ENCODE measurements at places on chromosomes 2 and 18.

- DNase-seq: no peak
These were observed 115.3 kb upstream of the RBBP8 start for GRCh38 chr18:22817844-22818243.

DNA sequence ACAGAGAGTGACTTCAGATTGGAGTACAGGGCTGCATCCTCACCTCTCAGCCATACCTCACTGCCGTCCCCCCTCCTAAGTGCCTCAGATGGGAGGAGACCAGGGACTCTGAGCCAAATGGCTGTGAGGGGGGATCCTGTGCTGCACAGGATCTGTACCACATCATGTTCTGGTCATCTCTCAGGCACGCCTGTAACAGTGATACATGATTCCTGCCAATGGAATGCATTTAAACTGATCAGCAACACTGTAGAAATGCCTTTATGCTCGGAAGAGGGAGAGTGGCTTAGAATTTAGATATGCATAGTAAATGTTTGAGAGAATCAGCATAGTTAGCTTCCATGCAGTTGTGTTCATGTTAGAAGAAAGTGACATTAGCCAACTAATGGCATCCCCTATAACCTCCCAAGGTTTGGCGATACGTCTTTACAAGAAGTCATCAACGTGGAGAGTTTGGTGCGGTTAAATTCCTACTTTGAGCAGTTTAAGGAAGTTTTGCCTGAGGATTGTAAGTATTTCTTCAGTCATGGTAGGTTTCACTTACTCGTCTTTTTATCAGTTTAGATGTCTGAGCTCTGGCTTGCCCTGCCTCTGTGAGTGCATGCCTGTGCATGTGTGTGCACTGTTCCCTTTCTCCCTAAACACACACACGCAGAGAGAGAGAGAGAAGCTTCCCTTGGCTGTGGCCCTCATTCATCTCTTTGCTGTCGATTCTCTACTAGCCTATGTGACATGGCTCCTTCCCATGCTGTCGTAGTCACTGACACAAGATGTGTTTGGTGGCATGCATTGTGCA lies 40.0 kb downstream of the COA5 start:
- DNase-seq: no peak

DNA sequence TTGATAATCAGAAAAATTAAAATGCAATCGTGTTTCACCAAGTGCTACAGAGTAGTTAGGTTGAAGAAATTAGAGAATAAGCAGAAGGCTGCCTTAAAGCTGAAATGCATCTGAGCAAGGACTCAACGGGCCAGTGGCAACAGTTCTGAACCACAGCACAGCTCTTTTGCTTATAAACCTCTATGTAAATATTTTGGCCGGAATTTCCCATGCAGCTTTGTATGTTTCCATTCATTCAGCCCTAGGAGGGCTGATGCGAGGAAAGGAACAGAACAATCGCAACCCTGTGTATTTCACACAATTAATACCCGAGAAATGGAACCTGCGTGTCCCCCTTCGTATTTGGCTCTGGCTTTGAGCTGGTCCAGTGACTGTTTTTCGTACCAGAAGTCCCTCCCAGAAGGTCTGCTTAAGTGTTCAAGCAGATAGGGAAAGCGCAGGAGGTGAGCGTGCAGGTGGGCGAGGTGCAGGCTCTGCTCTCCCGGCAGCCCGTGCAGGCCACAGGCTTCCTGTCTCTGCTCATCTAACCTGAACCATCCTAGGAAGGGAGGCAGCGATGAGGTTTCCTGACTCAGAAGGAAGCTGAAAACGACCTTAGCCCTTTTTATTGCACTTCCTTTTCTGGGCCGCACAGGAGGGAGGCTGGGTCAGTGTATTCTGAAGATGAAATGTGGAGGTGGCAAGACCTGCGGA lies 67.3 kb downstream of the ASB1 start:
- peak; percentile 67 for DNase-seq

- DNase-seq: no peak
These were observed 160.5 kb upstream of the KCNJ3 start for GRCh38 chr2:154537843-154538450.

GRCh38 chr2:37414470-37414949 lies 70.1 kb downstream of the QPCT start:
- no peak for DNase-seq

- no peak for DNase-seq
These were observed 31.3 kb downstream of the EHD3 start for GRCh38 chr2:31265234-31265633.

DNA sequence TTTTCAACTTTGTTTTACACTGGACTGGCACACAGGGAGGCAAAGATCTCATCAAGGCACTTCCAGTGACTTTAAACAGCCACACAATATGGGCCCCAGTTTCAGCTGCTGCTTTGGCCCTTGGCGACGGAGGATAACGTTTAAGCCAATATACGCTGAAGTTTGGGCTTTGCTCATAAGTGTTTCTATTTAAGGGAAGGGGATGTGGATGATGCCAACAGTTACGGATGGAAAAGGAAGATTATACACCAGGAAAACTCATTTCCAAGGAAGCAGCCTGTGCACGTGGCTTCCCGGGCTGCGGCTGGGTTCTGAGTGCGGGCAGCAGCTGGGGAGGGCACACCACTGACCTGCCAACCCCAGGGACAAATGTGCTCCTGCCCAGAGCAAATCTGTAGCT lies 151.1 kb downstream of the SH3BP4 start:
- no peak for DNase-seq

DNA sequence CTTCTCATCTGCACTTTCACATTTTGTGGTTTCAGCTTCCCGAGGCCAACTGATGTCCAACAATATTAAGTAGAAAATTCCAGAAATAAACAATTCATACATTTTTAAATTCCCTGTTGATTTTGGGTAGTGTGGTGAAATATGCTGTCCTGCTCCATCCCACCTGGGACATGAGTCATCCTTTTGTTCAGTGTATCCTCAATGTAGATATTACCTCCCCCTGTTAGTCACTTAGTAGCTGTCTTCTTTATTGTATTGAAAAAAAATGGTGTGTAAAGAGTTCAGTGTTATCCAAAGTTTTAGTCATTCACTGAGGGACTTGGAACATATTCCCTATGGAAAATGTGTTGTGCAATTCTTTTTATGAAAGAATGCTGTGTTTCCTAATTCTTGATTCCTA lies 348.1 kb downstream of the SOCS6 start:
- DNase-seq: no peak

DNA sequence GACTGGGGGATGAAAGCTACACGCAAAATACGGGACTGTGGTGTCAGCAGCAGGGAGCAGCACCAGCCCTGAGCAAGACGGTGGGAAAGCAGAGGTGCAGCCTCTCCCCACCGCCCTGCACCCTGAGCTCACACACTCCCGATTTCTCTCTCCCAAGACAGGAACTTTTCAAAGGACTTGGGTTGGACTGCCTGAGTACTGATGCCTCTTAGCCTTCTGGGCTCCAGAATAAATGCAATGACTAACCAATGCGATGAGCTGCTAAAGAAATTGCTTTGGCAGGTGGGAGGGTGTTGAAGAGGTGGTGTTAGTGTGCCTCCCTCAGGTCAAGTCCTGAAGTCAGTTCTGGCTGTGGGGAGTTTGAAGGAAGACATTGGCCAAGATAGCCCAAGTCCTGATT lies 9.6 kb downstream of the TRIM54 start:
- no peak for DNase-seq

DNA sequence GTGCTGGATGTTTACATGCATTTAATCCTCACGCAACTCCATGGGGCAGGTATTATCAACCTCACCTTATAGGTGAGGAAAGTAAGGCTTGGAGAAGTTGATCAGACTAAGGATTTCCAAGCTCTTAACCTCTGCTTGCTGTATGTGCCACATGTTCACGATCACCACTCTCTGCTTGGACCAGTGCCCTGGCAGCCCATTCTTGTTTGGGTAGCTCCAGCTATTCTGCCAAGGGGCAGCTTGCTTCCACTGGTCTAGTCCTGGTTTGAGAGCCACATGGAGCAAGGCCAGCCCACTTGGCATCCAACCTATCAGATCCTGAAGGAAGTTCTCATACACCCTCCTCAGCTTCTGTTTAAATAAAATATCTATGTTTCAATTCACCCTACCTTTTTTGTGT lies 14.3 kb downstream of the PLB1 start:
- no peak for DNase-seq

DNA sequence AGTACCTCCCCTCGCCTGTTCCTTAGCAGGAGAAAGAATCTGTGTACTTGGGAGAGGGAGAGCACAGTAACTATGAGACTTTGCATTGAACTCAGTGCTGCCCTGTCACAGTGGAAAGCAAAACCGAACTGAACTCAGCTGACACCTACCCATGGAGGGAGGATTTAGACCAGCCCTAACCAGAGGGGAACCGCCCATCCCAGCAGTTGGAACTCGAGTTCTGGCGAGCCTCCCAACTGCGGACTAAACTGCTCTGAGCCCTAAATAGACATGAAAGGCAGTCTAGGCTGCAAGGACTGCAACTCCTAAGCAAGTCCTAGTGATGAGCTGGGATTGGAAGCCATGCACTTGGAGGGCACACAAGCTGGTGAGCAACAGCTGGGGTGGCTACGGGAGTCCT lies 110.4 kb downstream of the GRB14 start:
- no peak for DNase-seq

DNA sequence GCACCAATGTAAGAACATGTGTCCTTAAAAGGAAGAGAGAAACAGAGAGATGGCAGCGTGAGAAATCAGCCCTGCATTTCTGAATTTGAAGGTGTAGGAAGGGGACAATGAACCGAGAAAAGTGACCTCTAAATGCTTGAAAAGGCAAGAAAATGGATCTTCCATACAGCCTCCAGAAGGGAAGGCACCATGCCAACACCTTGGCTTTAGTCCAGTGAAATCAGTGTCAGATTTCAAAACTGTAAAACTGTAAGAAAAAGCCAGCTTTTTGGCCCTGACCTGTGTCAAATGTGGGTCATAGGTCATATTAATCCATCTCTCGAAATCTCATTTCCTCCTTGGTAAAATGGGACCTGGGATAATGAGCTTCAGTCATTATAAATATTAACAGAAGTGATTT lies 762.3 kb downstream of the DCDC2C start:
- DNase-seq: no peak

- no peak for DNase-seq
These were observed 237.5 kb downstream of the STK39 start for GRCh38 chr2:168009900-168010299.

DNA sequence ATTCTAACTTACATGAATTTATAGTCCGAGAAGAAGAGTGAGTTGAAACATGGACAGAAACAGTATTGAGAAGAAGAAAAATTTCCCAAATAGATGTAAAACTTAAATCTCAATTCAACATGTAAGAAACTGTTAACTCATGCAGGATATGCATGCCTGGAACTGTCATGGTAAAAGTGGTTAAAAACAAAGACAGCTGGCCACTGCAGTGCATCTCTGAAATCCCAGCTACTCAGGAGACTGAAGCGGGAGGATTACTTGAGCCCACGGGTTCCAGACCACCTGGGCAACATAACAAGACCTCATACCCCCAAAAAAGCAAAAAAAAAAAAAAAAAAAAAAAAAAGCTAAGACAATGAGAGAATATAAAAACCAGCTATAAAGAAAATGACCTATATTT lies 93.0 kb upstream of the TTC27 start:
- DNase-seq: no peak

DNA sequence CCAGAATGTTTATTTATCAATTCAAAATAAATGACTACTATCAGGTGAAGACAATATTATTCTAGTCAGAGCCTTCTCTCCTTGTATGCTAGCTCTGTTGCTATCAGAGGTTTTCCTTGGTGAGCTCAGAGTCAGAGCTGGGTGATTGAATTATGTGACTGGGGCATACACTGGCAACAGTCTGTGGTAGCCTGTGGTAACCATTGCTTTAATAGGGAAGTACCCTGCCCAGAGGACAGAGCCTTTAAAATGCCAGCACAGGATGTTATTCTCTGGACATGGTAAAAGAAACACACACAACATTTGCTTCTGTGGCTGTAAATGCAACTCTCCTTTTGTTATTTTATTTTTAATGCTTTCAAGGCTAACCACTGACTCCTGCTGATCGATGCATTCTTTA lies 124.7 kb downstream of the PPP1R1C start:
- no peak for DNase-seq

DNA sequence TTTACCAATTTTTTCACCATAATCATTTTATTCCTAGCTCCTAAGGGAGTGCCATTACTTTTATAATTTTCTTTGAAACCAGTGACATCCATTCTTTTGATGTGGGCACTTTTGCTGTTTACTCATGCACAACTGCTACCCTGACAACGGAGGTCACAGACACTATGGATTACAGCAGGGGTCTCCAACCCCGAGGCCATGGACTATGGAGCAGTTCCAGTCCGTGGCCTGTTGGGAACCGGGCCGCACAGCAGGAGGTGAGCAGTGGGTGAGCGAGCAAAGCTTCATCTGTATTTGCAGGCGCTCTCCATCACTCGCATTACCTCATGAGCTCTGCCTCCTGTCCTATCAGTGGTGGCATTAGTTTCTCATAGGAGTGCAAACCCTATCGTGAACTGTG lies 34.6 kb downstream of the PRPF40A start:
- DNase-seq: no peak

- no peak for DNase-seq
These were observed 118.2 kb upstream of the NOL4 start for GRCh38 chr18:34342960-34343359.

GRCh38 chr2:24824966-24825882 lies 32.0 kb downstream of the CENPO start:
- peak; percentile 61 for DNase-seq

DNA sequence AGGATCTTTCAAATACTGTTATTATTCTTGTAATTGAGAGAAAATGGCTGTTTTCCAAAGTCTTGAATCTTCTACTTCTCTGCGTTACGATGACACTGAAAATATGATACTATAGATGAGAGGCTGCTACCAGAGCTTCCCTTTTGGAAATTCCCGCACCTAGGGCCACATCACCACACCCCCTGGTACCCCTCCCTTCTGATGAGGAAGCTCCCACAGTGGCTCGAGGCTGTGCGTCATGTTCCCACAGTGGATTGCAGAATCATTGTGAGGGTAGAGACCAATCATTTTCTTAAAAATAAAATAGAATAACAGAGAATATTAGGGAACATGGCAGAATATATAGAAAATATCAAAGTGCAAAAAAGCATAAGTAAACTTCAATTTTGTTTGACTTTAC lies 268.9 kb upstream of the SMIM21 start:
- DNase-seq: no peak

DNA sequence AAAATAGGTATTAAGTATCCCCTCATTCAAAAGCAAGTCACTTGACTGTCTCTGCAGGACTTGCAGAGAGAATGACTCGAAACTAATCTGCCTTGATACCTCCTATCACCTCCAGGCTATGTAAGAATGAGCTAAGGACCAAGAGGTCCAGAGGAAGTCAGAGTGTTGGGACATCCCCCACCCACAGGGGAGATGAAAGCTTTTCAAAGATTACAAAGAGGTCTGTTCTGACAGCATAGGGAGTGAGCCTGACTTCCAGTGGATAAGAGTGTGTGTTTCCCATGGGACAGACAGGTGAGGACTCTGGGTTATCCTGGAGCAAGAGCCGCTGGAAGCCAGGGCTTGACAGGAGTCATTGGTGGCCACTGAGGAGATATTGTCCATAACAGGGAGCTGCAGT lies 85.0 kb upstream of the TACR1 start:
- peak; percentile 21 for DNase-seq

Measured in activated CD8-positive, alpha-beta T cell treated with anti-CD3 and anti-CD28 coated beads for 36 hours (primary cell).